CD4-positive, alpha-beta T cell treated with Interleukin-1 beta for 1 hour (primary cell): ENCODE measurements at places on chromosomes 1 and 21.

DNA sequence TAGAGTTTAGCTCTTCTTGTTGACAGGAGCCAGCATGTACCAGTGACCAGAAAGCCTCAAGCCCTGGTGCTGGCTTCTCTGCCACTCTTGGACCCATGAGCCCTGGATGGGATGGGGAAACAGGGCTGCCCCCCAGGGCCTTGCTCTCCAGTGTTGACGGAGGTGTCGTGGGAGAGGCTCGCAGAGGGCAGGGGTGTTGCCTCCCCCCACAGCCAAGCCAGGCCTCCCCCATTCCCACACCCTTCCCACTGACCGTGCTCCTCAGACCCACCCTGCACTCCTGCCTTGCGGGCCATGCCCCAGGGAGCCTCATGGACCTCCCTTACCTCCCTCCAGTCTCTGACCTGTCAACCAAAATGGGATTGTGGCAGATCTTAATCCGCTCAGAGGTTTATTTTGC, 123.8 kb upstream of the COL6A1 start:
- DNase-seq, result no peak

DNA sequence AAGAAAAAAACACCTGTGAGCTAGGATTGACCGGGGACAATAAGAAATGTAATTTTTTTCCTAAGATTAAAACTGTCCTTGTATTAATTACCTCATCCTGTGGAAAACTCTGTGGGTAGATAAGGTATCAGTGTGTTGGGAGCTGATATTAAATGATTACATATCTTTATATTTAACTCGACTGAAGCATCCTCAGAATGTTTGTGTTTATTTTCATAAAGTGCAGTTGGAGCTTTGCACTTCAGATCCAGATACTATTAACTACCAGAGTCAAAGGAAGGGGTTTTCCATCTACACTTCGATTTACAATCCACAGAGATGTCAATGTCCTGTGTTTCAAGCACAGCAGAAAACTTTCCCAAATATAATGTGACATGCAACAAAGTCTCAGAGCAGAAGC, 164.5 kb downstream of the NR5A2 start:
- no peak for DNase-seq

GRCh38 chr1:107273515-107273914, 132.7 kb downstream of the NTNG1 start:
- no peak for DNase-seq

GRCh38 chr1:243483952-243484351, 228.1 kb downstream of the SDCCAG8 start:
- no peak for DNase-seq

DNA sequence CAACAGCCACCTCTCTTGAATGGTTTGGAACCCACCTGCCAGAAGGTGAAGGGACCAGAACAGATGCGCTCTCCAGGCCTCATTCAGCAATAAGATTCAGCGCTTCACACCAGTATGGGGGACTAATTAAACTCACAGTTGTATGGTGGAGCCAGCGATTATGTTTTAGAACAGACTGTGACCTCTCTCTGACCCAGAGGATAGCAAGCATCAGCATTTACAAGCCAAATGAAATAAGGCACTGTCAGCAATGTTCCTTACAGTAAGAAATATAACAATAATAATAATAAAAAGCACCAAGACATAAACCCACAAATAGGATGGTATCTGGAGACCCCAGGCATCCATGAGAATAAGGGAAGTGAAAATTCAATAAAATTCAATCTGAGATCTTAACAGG, 6.9 kb upstream of the CDC42BPA start:
- no peak for DNase-seq

- no peak for DNase-seq
Measured at GRCh38 chr1:154742606-154743005, 127.5 kb downstream of the KCNN3 start.

DNA sequence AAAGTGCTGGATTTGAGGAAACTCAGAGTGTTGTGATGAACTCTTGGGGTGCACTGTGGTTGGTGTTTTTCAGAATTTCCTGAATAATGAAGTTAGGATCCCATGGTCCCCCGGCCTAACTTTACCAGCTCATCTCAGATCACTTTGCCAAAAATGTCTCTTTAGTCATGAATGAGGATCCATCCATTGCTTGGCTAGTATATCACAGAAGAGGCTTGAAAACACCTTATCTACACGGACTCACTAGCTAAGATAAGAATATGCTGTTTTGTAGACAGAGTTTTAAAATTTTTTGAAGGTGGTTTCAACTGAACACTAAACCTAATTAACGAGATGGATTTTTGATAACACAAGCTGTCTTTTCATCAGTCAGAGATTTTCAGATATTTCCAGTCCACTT, 53.8 kb downstream of the IVNS1ABP start:
- DNase-seq, result no peak

- peak; percentile 77 for DNase-seq
Measured at GRCh38 chr1:154760469-154760933, 109.6 kb downstream of the KCNN3 start.
